ENCODE measurements at places on chromosomes 1 and 21.

DNA sequence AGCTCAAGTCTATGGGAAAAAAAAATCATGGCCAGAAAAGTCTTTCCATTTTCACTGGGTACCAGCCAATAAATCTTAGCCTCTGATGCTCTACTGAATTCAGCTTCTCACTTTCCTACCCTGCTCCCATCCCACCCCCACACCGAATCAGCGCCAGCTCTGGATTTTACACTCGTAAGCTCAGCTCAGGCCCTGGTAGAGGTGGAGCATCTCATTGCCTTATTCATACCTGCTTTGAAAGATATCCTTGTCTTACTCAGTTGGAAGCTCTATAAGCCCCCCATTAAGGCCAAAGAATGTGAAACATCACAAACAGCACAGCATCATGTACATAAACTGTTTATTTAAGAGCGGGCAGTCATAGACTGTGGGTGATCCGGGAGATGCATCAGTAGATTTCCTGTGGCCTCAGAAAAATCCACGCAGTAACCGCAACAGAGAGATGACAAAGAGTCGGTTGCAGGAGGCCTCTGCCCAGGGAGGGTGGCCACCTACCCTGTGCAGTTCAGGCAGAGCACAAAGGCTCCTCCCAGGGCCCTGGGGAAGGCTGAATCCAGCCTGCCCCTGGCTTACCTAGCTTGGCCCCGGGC, 36.4 kb upstream of the ETS2 start:
- no peak for DNase-seq

DNA sequence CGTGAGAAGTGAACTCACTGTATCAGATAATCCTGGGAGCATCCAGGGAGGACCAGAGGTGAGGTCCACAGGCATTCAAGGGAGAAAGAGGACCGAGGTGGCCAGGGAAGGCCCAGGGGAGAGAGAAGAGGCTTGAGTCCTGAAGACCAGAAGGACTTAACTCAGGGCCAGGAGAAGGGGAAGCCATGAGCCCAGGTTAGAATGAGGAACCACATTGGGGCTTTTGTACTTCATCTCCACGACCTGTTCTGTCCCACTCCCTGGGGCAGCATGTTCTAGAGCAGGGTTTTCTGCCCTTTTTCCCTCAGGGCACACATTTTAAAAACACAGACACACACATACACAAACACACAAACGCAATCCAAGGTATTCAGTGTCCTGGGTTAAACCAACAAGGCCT, 8.4 kb downstream of the LGR6 start:
- no peak for DNase-seq

DNA sequence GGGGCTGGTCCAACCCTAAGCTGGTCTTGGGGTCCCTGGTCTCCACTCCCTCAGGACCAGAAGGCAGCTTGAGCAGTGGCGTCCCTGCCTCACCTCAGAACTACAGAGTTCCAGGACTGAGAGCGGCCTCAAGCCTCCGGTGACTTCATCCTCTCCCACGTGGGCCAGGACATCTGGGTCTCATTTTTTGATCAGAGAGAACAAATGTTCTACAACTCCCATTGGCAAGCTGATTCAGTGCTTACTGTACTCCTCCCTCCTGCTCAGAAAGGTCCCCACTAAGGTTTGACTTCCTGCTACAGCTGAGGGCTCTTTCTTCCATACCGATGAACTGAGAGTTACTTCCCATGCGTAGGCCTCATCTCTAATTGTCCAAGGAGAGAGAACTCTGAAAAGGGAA, 78.5 kb downstream of the PLXNA2 start:
- no peak for DNase-seq

- DNase-seq = no peak
Observed at GRCh38 chr1:190540366-190540765, 62.7 kb upstream of the BRINP3 start.

GRCh38 chr1:81812712-81813111, 12.0 kb downstream of the ADGRL2 start:
- DNase-seq = no peak

DNA sequence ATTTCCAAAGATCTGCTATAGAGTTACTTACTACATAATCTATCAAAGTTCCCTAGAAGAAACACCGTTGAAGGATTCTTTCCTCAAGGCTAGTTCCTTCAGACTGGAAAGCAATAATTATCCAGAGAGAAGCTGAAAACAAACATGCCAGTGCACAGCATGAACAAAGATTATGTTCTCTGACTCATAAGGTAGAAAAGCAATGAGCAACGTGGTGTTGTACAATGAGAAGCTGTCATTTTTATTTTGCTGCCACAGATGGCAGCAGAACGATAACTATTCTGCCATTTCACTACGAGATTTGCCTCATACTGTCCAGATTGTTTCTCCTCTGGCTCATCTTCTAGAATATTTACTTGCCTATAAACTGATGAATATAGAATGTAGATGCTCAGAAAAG, 10.7 kb downstream of the EXTL2 start:
- DNase-seq = no peak

GRCh38 chr21:35348686-35349085, 299.6 kb upstream of the RUNX1 start:
- no peak for DNase-seq

- no peak for DNase-seq
Observed at GRCh38 chr21:45473496-45474322, 68.5 kb downstream of the SLC19A1 start.

GRCh38 chr21:27837936-27838335, 871.0 kb upstream of the ADAMTS5 start:
- no peak for DNase-seq

DNA sequence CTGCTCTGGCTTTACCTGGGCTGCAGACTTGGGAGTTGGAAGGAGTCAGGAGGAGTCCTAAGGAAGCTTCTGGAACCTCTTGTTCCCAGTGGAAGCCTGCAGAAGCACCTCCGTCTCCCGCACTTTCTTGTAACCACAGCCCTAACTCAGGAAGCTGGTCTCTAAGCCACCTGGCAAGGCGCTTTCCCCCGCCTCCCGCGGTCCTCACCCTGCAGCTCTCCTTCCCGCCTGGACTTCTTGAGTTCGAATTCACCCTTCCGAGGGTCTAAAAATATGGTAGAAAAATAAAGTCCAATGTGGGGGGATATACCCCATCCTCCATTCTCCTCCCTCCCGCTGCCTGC, 15.1 kb downstream of the PAX7 start:
- DNase-seq = no peak

All from HL-60 (cell line).